ENCODE measurements at places on chromosomes 13 and 19.

- DNase-seq = no peak
These were observed 545.8 kb downstream of the LIG4 start for GRCh38 chr13:107669391-107669993.

GRCh38 chr19:5369962-5370367 is 29.4 kb upstream of the PTPRS start:
- no peak for DNase-seq

DNA sequence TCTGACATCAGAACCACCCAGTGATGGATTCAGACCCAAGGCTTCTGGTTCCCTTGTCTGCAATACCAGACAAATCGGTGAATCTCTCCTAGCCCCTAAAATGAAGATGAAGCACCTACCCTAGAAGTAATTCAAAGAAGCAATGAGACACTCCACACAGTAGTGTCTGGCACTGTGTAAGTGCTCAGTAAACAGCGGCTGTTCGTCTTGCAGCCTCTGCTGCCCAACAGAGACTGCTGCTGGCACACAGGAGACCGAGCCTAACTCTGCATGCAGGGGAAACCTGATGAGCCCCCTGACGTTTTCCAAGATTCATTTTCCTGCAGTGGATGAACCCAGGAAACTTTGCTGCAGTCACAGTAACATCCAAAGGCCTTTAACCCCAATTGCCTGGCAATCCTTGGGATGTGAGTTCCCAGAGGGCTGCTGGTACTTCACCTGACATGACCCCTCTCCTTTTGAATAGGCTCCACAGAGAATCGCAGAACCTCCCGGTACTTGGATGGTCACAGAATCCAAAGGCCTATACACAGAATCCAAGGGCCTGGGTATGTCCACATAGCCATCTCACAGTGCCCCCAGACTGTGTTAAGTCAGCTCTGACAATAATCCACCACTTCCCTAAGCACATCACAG is 6.7 kb downstream of the MED26 start:
- DNase-seq = no peak

GRCh38 chr19:1109032-1109551 is 5.3 kb downstream of the GPX4 start:
- no peak for DNase-seq

DNA sequence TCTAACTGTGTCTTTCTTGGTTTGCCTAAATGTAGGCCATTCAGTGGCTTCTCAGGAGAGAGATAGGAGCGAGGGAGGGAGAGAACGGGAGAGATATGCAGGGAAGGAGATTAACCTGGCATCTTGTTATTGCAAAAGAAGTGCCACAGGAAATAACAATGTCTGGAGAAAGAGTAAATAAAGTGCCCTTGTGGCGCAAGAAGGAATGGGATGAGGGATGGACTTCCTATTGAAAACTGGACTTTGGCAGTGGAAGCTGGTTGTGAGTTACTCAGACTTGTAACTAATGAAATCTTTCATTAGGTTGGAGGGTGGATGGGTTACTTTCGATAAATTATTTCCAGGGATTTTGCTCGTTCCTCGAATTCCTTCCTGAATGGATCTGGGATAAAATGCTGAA is 136.1 kb downstream of the LACC1 start:
- no peak for DNase-seq

DNA sequence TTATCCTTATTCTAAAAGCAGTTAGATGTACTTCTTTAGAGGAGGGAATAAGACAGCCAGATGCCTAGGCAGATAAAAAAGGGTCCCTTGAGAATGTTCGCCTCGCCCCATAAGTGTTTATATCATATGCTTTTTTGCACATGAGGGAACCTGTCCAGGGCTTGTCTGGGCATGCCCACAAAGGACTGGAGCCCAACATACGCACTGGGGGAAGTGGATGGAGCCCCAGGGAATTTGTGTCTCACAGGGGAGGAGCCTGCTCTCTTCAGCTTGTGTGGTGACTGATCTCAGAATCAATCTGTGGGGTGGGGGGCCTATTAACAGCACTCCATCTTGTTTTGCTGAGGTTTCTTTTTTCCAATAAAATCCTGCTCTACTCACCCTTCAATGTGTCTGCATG is 22.6 kb downstream of the MED4 start:
- DNase-seq = peak; percentile 96

- DNase-seq = peak; percentile 79
These were observed 8.3 kb upstream of the TLE6 start for GRCh38 chr19:2969104-2969504.

GRCh38 chr19:58033741-58034476 is at the start of gene ZSCAN1:
ZSCAN1 (plus strand) TSS chr19:58034025; CDS start chr19:58037837, 3,812 bp downstream.
- peak; percentile 92 for DNase-seq

- no peak for DNase-seq
These were observed 1.3 kb downstream of the ZNF749 start for GRCh38 chr19:57436417-57436816.

DNA sequence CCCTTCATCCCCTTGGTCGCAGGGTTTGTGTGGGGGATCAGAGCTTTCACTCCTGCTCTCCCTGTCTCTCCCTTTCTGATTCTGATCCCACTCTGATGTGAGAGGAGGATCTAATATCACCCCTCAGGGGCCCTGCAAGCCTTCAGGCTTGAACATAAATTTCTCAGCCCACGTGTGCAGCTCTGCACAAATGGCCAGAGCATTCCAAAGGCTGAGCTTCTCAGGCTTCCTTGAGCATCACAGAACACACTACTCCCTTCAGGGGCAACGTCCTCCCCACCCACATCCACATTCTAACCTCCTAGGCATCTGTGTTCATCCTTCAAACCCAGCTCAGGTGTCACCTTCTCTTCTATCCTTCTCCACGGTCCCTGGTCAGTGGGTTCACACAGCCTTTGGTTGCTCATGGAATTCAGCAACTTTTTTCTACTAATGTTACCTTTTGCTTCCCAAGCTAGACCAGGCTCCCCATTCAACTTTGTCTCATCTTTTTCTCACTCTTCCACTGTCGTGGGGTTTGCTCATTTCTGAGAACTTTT is 24.4 kb upstream of the DOCK9 start:
- DNase-seq = no peak

- DNase-seq = no peak
These were observed 65.5 kb downstream of the DPY19L3 start for GRCh38 chr19:32471095-32471494.

GRCh38 chr13:90108547-90108946 is 1238.9 kb upstream of the MIR17HG start:
- DNase-seq = no peak

DNA sequence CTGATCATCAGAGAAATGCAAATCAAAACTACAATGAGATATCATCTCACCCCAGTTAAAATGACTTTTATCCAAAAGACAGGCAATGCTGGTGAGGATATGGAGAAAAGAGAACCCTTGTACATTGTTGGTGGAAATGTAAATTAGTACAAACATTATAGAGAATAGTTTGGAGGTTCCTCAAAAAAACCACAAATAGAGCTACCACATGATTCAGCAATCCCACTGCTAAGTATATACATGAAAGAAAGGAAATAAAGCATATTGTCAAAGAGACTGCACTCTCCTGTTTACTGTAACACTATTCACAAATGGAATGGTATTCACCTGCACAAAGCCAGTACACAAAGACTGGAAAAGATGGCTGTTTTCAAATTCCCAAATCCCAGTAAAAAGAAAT is 1233.7 kb downstream of the PCDH17 start:
- no peak for DNase-seq

- no peak for DNase-seq
These were observed 60.0 kb upstream of the SERP2 start for GRCh38 chr13:44313674-44314073.

GRCh38 chr13:93472814-93473296 is 246.2 kb downstream of the GPC6 start:
- no peak for DNase-seq

DNA sequence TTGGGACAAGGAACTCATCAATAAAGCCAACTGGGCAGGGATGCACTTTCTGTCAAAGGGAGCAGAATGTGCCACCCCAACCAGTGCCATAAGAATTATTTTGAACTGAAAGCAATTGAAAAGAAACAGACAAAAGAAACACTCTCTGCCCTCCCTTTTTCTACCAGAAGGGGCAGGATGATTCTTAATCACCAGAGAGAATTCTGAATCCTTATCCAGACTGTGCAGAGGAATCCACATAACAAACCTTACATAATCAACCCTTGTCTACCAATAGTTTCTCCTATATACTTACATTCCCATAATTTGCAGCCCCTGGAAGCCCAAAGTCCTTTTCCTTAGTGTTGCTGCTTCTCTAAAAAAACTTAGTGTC is 520.7 kb upstream of the NBEA start:
- DNase-seq = no peak

DNA sequence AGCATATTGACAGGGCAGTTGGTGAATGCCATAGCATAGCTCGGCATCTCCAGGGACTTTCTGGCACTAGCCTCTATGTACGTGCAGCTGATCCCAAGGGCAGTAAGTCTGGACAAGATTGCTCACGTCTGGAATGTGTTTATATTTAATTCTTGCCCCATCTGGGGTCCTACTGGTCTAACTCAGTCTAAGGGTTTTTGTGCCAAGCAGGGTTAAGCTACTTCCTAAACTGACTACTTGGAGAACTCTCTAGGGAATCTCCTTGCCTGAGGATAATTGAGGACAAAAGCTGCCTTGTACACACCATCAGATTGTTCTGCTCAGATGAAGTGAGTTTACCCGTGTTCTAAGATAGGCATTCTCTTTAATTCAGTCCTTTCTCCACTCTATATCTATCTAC is 358.1 kb downstream of the MYO16 start:
- no peak for DNase-seq

- no peak for DNase-seq
These were observed 11.1 kb upstream of the CYP2A7 start for GRCh38 chr19:40893112-40893511.

- no peak for DNase-seq
These were observed 448.8 kb downstream of the FOXO1 start for GRCh38 chr13:40217675-40218074.

DNA sequence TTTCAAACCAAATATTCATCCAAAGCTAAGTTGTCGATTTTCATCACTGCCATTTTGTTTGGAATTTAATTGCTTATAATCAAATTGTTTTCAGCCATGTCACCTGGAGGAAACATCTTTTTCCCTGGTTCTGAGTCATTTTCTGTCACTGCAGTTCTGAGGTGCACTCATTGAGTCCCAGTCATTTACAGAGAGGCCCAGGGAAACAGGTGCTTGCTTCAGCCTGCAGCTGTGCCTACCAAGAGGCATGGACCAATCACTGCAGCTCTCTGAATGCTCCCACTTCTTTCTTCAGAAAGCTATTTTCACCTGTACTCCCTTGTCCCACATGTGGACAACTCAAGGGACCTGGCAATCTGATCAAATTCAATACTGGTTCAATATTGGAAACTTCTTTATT is 308.1 kb downstream of the COG6 start:
- DNase-seq = no peak

DNA sequence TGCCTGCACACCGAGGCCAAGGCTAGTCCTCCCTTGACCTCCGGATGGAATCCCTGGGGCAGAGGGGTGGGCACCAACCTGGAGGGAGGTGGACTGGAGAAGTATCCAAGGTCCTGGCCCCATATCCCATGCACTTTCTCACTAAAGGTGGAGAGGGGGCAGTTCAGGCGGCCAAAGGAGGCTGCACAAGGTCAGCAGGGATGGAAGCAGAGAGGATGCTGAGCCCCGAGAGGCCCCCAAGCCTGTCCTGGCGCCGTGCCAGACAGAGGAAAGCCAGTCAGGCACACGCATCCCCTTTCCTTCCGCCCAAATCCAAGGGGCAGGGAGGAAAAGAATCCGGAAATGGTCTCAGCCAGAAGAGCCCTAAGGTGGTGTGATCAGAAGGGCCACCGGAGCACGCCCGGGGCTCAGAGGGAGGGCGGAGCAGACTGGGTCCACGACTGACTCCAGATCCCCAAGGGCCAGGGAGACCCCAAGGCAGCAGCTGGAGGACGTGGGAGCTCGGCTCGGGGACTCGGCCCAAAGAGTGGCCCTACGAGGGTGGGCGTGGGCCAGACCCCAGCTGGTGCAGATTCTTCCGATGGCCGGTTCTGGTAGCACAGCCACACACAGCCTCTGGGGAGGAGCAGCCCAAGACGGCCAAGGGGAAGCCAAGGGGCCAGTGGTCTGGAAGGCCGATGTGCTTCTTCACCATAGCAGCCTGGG is 60.0 kb downstream of the MLLT1 start:
- DNase-seq = no peak

DNA sequence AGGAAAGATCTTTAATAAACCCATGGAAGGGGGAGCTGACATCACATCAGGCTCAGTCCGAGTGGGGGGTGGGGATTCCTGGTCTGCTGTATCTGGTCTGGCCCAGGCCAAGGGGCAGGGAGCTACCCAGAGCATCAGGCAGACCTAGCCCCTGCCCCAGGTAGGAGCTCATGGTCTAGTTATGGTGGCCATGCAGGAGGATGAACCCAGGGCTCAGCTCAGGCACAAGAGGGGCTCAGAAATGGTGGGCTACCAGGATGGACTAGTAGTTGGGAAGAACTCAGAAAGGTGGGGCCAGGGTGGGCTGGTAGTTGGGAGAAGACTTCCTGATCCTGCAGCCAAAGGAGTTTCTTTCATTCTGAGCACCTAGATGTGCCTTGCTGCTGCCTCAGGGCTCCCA is 14.3 kb downstream of the VSTM2B start:
- DNase-seq = no peak

- no peak for DNase-seq
These were observed at the start of gene EDNRB for GRCh38 chr13:77918391-77919245. EDNRB (minus strand) TSS chr13:77918831; CDS start chr13:77918573, 258 bp downstream.

DNA sequence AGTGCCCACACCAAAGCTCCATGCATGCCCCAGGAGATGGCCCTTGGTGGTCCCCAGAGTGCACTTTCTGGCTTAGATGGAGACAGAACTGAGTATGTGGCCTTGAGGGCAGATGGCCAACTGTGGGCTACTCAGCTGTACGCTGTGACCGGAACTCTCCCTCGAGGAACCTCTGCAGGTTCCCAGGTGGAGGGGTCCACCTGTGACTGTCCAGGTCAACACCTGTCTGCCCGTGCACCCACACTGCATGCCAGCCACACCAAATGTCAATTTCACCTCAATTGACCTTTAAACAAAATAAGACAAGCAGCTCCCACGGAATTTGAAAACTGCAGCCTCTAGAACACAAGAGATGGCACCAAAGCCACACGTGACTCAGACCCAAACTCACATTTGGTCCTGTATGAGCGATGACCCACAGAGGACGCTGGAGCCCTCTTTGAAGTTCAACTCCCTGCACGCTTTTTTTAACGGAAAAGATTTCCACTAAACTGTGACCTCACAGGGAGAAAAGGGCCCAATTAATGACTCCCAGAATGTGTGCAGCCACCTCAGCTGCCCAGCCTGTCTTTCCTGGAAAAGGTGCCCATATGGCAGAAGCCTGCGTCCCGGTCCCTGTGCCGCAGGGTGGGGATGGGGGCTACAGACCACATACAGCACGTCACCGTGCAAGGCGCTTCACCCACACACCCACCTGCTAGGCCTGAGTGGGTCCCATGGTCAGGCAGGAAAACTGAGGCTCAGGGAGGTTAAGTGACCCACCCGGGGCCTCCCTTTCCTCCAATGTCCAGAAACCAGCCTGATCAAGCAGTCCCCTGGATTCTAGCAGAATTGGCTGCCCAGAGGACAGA is 47.7 kb downstream of the KLF2 start:
- DNase-seq = no peak

Data from NCI-H2171 (cell line).